Gastroesophageal sphincter (tissue), 4 donors: ENCODE measurements at places on chromosomes 12 and 14. TPM values are rescaled to one million over a fixed set of nuclear protein-coding genes. Genes with fewer than 3 reads are reported as not detected.

Gene PLEKHD1
- not detected for total RNA-seq

Gene FERMT2
- total RNA-seq, result 393 TPM

Gene CDH24
- 3.6 TPM for total RNA-seq

Gene DNAI7
- total RNA-seq, result 0.73 TPM

Gene CYP27B1
- total RNA-seq, result 0.27 TPM

Gene LRRC43
- 1.5 TPM for total RNA-seq

Gene IAPP
- not detected for total RNA-seq

Gene EP400
- 28.0 TPM for total RNA-seq
